ENCODE measurements at places on chromosomes 2 and 18.

- no peak for DNase-seq
Measured at GRCh38 chr2:20675701-20676352, 8.9 kb downstream of the GDF7 start.

- DNase-seq = no peak
Measured at GRCh38 chr18:44733754-44734465, 53.2 kb downstream of the SETBP1 start.

DNA sequence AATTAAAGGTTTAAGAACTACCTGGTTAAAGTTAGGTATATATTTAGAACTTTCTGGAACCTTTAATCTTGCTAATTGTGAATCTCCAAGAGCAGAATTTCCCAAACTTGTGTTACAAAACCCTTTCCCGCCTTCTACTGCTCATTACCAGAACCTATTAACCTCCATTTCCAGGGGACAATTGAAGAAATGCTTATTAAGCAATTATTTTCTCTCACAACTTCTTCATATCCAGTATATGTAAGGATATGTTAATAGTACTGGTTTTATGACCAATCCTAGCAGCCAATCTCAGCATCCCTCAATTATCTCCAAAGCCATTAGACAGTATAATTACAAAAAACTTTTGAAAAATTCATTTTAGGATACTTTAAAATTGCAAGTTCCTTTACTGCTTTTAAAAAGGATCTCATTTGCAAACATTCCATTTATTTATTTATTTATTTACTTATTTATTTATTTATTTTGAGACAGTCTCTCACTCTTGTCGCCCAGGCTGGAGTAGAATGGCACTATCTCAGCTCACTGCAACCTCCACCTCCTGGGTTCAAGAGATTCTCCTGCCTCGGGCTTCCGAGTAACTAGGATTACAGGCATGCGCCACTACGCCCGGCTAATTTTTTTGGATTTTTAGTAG, 3.7 kb downstream of the GFPT1 start:
- no peak for DNase-seq

DNA sequence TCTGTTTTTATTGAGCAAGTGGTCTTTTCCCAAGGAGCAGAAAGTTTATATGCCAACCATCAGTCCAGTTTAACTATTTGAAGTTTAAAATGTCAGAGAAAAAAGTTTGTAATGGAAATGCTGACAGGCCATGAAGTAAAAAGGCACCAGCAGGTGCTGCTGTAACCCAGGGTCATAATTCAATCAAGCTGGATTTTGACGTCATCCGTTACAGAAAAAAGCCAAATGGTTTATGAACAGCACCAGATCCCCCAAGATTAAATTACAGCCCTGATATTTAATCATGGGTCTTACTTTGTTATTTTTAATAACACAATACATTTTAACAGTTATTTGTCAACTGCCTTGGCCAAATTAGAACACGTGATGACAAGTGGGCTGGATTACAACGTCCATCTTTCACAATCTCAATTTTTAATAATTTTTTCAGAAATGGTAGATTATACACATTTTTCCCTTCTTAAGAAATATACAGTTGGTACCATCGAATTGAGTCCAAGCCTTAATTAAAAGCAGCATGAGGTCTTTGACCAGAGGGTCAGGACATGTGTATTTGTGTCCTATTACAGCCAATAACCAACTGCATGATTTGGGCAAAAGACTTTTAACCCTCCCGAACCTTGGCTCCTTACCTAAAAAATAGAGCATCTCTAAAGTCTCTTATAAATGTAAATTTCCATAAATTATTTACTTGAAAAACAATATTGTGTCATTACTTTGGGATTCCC, 10.0 kb downstream of the TCF4 start:
- DNase-seq = no peak

DNA sequence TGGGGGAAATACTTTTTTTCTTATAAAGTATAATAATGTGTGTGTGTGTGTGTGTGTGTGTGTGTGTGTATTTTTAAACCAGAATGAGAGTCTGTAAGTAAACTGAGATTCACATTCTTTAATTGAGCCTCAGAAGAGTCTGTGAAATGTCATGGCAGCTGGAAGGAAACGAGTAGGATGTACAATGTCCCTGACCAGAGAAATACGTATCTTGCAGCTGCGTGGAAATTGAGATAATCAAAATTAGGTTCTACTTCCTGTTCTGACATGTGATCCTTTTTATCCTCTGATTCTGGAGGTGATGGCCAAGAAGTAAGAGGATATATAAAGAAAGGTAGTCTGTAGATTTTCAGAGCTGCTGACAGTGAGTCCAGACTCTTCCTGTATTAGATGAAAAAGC, 50.0 kb downstream of the SH3RF3 start:
- DNase-seq = no peak

- no peak for DNase-seq
Measured at GRCh38 chr2:181404472-181404871, 52.7 kb upstream of the ITGA4 start.

- no peak for DNase-seq
Measured at GRCh38 chr2:125554956-125555355, 1101.0 kb upstream of the GYPC start.

GRCh38 chr2:8457092-8457481, 224.8 kb upstream of the ID2 start:
- no peak for DNase-seq

DNA sequence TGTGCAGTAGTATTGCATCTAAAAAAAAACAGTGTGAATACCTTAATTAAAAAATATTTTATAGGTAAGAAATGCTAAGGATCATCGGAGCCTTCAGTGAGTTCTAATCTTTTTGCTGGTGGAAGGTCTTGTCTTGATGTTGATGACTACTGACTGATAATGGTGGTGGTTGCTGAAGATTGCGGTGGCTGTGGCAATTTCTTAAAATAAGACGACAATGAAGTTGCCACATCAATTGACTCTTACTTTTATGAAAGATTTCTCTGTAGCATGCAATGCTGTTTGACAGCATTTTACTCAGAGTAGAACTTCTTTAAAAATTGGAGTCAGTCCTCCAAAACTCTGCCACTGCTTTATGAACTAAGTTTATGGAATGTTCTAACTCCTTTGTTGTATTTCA, 36.2 kb downstream of the GLS start:
- no peak for DNase-seq

- DNase-seq = no peak
Measured at GRCh38 chr2:6955511-6956136, 38.4 kb downstream of the RNF144A start.

DNA sequence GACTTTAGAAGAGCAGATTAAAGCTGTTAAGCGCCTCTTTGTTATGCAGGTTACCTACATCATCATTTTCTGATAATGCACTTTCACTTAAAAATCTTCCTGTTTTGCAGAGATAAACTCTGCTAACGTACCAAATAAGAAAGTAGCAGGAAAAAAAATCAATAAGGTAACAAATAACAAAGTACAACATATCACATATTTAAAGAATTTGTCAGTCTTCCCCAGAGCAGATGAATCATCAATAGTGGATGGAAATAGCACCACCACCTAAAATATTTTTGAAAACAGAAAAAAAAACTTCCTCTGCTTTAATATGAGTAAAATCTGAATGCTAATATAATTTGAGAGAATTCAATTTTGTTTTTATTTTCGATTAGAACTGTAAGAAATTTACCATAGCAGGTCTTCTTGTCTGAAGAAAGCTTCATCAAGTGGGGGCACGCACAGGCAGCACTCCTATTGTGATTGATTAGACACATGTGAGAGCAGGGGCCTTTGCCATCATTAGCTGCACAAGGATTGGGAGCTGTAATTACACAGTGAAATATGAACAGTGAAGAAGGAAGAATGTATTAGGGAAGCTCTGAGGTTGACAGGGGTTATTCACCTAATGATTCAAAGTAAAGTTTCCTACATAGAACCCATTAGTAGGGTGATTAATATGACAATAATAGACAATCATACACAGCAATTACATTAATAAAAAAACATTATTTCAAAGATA, 1279.4 kb downstream of the LRP1B start:
- no peak for DNase-seq

GRCh38 chr18:30889519-30890301, 152.8 kb downstream of the DSC3 start:
- DNase-seq = no peak

GRCh38 chr2:3043726-3044125, 333.9 kb downstream of the EIPR1 start:
- no peak for DNase-seq

DNA sequence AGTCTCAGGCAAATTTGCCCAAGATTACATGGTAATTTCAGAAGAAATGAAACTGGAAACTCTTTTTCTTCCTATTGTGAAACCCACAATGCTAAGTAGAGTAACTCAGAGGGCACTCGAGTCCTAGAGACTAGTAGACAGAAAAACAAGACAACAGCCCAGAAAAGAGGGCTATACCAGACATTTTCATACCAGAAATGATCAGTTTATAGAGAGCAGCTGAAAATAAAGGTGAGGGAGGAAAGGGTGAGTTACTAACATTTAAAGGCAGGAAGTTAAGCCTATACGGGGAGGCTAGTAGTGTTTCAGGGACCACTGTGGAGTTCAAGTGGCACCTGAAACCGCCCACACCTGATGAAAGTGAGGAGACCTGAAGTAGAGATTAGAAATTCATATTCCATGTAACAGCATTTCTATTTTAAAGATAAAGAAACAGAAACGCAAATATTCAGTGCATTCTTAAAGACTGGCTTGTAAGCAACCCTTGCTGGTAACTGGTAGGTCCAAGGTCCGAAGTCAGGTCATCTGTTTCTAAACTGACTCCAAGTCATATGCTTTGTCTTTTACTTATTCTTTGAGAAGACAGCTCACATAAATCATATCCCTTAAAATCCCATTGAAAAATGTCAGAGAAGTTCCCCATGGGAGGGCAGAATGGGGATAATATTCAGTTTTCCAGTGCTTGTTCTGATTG, 145.1 kb upstream of the ITGB6 start:
- no peak for DNase-seq

DNA sequence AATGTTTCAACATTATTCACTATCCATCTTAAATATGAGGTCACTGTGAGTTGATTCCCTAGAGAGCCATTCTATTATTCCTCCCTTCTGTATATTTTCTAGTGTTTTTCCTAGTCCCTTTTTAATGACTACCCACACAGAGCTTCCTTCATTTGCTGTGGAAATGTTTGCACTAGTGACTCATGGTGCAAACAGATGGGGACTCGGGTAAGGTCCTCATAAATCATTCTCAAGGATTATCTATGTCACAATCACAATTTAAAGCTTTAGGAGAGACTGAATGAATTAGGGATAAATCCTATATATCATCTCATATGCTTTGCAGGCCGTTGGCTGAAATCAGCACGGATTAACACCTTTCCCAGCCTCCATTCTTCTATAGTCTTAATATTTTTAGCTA, 159.6 kb downstream of the DCC start:
- no peak for DNase-seq

DNA sequence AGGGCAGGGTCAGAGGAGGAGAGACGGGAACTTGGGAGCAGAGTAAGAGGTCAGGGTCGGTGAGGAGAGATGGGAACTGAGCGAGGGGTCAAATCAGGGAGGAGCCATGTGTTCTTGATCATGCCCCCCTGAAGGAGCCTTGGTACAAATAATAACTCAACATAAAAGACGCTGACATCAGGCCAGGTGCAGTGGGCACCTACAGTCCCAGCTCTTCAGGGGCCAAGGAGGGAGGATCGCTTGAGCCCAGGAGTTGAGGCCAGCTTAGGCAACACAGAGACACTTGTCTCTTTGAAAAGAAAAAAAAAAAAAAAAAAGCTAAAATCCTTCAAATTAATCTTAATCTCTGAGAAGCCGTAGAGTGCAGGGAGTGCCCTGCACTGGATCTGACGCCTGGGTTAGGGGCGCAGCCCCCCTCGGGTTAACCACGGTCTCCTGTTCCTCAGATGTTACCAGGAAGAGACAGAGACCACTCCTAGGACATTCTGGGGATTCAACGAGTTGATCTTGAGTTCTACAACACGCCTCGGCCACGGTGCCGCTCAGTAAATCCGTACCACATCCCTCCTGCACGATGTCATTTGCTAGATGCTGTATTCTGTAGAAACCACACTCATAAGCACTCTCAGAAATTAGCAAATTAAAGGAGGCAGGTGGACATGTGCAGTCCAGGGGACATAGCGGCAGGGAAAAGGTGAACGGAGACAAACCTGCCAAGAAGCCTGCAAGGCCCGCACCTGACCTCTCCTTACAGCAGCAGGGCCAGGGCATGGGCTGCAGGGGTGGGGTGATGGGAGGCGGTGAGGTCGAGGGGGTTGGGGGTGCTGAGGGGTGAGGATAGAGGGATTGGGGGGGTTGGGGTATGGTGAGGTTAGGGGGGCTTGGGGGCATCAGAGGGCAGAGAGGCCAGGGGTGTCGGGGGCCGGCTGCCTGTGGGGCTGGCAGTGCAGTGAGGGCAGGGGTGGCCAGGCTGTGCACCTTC, 29.2 kb downstream of the SLC66A2 start:
- no peak for DNase-seq

DNA sequence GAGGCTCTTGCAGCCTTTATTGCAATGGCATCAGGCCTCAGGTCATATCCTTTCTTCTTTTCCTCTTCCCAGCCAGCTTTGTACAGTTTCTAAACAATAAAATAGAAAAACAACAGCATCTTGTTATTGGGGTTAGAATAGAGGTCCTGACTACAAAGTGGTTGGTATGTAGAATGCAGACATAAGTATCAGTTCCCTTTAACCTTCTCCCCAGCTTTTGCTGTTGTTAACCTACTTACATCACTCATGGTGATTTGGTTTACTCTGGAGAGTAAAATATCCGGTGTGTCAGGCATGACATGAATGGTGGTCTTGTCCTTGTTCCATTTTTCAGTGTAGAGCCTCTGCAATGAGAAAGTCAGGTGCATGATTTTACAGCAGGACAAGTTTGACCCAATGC, 69.8 kb downstream of the NEB start:
- no peak for DNase-seq

- no peak for DNase-seq
Measured at GRCh38 chr2:210172219-210172575, 988 bp upstream of the KANSL1L start.

- DNase-seq = no peak
Measured at GRCh38 chr2:62197011-62197924, 1.4 kb downstream of the B3GNT2 start.

DNA sequence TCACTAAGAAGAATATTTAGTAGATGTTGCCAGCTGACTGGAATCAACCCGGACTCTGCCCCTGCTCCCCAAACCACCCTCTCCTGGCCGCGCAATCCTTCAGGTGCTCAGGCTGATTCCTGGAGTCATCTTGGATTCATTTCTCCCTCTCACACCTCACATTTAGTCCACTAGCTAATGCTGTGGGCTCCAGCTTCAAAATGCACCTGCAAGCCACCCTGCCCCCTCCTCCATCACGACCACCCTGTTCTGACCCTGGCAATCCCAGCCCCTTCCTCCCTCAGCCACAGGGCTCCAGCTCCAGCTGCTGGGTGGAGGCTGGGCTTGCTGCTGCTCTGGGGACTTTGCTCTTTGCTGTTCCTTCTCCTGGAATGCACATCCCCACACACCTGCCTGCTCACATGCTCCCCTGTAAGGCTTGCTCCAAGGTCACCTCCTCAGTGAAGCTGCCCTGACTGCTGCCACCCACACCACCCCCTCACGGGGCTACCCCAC, 61.3 kb upstream of the SH3RF3 start:
- DNase-seq = no peak

- no peak for DNase-seq
Measured at GRCh38 chr18:46712406-46712805, 44.4 kb downstream of the ST8SIA5 start.
